ENCODE measurements at places on chromosomes 2 and 18.

DNA sequence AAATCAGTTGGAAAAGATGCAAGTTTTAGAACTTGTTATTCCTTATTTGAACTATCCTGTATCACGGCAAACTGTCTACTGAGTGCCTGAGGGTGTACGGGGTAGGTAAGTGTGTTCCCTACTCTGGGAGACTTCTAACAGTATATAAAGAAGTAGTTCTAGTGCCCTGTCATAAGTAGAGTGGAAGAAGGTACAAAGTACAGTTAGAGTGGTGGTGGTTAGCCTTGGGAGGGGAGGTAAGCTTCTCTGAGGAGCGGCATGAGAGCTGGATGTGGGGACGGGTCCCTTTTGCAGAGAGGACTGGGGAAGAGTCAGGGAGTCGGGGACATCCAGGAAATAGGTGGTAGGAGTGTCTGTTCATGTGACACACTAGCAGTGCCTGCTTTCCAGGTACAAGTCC is 48.5 kb downstream of the DGKD start:
- no peak for DNase-seq

GRCh38 chr2:128024816-128025215 is 3.0 kb downstream of the SAP130 start:
- no peak for DNase-seq

DNA sequence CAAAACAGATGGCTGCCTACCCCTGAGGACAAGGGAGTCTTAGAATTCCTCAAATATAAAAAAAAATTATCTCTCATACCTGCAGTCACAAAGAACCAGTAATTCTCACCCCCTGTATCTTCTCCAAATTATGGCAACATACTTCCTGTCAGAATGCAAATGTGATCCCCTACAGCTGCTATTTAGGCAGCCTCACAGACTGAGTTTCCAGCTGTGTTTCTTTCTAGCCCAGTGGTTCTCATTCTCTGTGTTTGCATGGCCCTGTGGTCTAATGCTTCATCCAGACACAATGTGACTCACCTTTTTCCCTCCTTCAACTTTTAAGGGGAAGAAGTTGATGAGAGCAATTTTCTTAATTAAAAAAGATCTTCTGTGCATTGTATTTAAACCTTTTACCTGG is 726.3 kb downstream of the TSN start:
- no peak for DNase-seq

DNA sequence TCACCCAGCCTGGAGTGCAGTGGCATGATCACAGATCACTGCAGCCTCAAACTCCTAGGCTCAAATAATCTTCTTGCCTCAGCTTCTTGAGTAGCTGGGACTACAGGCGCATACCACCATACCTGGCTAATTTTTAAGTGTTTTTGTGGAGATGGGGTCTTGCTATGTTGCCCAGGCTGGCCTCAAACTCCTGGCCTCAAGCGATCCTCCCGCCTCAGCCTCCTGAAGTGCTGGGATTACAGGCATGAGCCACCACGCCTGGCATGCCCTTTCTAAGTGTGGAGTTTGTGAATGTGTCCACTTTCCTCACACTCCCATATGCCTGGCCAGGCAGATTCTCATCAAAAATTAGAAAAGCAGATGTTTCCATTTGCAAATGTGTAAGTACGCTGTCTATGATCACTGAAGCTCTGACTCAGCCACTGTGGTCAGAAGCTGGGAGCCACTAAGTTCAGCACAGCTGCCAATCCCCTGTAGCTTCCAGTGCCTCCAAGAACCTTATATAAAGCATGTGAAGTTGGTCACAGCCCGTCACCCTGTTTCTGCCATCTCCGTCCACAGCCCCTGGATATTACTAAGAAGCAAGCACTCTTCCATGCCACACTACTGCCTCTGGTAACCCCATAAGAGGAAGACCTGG is 155.4 kb downstream of the FAM210A start:
- DNase-seq = no peak

DNA sequence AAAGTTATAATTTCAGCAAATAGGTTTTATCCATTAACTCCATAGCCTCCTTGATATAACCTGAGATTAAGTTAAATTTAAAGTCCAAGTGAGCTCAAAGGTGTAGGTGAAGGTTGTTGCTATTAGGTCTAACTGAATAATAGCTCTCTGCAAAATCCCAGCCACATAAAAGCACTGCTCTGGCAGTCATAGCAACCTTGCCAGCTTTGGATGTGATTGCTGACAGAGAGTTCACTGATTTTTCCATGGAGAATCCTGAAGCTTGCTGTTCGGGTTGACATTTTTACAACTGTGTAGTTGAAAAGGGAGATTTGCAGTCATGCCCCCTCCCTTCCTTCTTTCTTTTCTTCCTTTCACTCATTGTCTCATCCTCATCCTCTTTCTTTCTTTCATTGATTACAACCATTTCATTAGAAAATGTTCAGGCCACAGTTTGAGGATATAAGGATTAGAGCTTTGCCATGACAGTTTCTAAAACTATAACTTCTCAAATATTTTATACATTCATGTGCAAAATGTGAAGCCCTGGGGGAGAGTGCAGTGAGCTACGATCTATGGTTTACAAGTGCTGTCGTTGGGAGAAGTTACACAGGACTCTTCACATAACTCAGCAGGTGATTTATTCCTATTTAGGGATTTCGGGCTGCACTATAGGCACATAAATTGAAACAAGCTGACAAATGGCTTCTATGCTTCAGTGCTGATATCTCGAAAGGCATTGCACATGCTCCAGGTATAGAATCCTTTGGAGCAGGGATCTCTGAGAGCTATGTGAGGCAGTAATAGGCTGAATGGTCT is 193.8 kb downstream of the LRRTM4 start:
- DNase-seq = no peak

GRCh38 chr2:201108341-201108740 is 7.6 kb upstream of the CFLAR start:
- DNase-seq = no peak

- no peak for DNase-seq
These were observed 16.1 kb upstream of the CREB1 start for GRCh38 chr2:207513551-207514257.

DNA sequence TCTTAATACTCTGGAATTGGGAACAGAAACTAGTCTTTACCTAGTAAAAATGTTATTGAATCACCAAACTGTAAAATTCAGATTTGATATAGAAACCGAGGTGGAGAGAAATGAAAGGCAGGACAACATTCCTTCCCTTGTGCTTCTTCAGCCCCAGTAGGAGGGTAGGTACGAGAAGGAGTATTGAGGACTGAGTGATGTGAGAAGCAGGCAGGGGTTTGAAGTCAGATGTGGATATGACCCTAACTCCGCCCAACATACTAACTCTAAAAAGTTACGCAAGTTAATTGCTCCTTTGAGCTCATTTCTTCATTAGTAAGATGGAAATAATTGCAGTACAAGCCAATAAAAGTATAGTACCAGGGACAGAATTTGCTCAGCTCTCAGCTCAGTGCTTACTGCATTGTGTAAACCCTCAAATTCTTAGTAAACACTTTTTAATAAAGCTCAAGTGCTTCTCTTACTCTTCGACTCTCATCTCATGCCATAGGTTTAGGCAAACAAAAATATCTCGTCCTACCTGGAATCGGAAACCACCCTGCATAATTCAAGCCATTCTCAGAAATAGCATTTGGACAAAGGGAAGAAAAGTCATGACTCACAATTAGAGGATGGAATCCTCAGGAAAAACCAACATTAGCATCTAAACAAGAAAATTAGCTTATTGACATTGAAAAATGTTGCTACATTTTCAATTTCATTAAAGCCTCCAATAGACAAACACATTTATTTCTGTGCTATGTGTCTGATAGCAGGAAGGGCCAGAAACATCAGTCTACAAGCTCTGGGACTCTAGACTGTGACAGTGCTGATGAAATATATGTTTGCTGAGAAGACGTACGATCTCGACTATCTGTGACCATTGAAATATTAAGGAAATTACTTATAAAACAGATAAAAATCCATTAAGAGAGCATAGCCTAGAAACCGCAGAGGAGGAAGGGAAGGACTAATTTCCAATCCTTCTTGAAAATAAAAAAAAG is 161.3 kb downstream of the HNMT start:
- DNase-seq = no peak

GRCh38 chr18:48621815-48622555 is 83.2 kb downstream of the CTIF start:
- DNase-seq = no peak

GRCh38 chr2:144798989-144799388 is 279.1 kb upstream of the ZEB2 start:
- DNase-seq = no peak

GRCh38 chr2:96773922-96774321 is 13.2 kb downstream of the CNNM4 start:
- no peak for DNase-seq

DNA sequence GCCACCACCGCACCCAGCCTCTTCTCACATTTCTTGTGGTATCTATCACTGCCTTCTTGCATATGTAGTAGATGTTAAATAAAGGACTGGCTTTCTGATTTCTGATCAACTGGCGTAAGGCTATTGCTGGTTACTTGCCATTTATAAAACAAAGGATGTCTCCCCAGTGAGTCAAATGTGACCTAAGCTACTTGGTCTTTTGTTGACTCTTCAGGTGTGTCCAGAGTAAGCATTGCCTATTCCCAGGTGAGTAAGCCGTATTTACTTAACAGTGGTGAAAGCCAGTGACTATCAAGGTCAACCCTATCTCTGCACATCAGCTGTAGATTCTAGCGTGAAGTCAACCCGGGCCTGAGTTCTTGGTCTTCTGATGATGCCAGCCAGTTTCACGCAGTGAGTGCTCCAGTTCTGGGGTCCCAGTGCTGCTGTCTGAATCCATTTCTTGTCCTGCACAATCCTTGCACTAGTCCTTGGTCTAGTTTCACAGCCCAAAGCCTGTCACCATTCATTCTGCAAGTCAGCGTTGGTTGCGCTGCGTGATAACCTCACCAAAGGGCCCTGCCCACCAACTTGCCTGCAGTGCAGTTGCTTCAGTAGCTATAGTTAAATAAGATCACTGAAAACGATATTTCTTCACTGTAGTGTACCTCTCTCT is 120.2 kb downstream of the GBX2 start:
- DNase-seq = peak; percentile 27

GRCh38 chr2:190213441-190214335 is 105.9 kb downstream of the HIBCH start:
- no peak for DNase-seq

DNA sequence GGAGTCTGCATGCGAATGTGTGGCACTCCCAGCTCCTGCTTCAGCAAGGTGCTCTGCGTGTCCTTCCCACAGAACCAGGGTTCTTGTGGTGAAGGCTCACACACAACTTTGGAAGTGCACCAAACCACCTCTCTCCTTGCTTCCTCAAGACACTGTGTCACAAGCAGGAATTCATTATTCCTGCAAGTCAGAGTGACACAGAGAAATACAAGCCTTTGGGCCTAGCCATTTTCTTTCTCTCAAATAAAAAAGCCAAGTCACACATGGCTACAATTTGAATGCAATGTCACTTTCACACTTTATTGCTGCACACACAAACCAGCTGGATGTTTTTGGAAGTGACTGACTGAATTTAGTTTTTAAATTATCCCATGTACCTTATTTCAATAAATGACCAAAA is 30.1 kb upstream of the THOC1 start:
- no peak for DNase-seq

DNA sequence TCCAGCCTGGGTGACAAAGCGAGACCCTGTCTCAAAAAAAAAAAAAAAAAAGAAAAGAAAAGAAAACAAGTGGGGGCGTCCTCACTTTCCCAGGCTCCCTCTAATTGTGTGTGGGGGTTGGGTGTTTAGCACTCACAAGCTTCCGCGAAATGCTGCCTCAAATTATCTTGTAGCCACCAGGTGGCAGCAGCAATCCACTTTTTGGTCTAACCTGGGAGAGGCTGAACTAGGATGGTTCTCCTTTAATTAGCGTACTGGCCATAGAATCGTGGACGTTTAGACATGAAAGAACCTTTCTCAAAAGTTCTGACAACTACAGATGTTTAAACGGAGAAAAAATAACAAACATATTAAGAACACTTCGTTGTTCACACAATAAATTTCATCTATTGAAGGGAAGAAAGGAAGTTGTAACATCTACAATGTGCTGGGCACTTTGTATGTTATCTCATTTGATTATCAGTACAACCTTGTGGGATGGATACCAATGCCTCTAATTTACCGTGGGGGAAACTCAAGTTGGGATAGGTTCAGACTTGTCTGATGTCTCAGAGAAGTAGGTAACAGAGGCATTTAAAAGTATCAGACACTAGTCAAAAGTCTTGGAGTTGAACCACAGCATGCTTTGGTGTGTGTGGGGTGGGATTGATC is 122.7 kb upstream of the NABP1 start:
- peak; percentile 88 for DNase-seq

GRCh38 chr18:48950536-48951447 is at the start of gene SMAD7:
TSS of gene SMAD7 (minus strand) at chr18:48950965. CDS start at chr18:48950424, 541 bp downstream.
- DNase-seq = no peak

DNA sequence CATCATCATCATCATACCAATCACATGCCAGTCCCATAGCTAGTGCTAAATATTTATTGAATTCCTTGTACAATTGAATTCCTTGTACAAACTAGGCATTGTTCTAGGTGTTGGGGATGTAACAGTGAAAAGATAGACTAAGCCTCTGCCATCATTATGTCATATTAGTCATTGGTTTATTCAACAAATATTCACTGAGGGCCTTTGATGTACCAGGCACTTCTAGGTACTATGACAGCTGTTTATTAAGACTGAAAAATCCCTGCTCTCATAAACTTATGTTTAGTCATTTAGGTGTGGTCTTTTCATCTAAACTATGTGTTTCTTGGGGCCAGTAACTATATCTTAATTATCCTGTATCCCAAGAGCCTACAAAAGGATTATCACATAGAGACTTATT is 412.3 kb upstream of the ETAA1 start:
- no peak for DNase-seq

All from Calu3 (cell line).